ENCODE measurements at places on chromosomes 3 and 15.

DNA sequence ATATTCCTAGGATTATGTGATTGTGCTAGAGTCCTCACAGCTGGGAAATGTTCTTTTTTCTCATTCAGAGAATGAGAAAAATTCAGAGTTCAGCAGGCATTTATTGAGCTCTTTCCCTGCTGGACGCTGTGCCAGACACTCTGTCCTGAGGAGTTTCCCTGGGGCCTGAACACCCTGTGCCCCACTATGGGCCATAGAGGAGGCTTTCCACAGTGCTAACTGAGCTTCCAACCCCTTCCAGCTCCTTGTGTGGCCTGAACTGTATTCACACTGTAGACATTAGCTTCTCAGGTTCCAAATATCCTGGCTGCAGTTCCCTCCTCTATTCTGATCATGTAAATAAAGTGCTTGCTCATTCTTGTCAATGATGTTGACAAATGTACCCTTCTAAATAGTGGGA, 10.0 kb downstream of the ABHD2 start:
- no peak for DNase-seq

- DNase-seq, result no peak
Measured at GRCh38 chr3:195265363-195265976, 5.5 kb downstream of the XXYLT1 start.

- no peak for DNase-seq
Measured at GRCh38 chr15:48795901-48796300, 15.0 kb downstream of the CEP152 start.

DNA sequence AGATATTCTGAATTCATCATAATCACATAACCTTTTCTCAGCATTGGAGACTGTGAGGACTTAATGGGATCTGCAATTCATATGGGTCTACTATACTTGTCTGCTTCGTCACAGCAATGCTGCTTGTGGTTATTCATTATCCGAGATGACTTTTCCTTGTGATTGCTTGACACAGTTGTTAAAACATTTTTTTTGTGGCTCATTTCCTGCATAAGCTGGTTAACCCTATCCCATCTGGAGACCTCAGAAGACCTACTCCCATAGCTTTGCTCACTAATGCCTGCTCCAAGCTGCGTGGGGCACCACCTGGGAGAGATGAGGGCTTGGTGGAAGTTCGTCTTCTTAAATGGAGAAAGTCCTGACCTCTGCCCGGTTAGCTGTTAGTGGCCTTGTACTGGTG, 360.8 kb downstream of the CHST2 start:
- DNase-seq, result no peak

DNA sequence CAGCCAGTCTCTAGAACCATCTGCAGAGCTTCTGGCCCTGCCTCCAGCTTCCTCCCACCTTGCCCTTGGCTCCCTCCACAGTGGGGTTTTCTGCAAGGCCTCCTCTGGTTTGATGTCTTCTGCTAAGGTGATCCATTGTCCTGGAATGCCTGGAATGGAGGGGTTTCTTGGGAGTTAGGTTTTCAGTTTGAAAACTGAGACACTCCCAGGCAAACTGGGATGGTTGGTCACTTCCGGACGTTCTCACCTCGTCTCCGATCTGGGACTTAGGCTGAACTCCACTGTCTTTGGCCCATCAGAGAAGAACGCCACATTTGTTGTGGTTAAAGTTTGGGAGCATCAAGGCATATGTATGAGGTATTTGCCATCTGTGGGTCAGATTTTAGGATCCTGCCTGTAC, 77.4 kb upstream of the KLHL25 start:
- DNase-seq, result no peak

DNA sequence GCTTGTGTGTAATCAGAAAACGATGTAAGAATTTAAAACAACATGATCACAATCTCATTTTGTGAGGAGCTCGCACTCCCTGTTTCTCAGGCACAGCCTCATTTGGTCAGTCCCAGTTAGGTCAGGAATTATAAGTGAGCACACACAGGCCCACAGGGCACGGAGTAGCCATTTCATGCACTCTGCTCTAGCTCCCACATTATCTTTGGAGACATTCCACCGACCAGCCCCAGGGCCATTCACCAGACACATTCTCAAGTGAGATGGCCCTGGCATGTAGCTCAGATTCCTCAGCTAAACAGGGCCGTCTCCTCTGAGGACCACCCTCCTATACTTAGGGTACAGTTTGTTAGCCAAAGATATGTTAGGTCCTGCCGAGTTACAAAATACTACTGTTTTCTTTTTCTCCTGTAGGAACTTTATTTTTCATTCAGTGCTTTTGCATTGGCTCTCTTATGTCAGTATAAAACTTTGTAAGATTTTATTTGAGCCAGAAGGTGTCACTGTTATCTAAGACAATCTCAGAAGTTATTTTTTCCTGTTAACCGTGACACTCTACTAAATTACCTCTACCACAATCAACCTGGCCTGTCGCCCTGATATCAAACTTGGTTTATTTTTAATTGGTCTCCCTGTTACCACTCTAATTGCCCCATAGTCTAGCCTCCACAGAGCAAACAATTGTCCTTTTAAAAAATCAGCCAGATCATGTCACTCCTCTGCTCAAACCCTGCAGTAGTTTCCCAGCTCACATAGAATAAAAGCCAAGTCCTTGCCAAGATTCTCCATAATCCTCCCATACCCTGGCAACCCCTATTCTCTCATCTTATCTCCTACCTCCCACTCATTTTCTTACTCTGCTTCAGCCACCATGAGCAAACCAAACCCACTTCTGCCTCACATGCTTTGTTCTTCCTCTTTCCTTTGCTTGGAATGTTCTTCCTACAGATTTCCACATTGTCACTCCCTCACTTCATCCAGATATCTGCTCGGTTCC, 105.7 kb downstream of the PPP2R3A start:
- DNase-seq, result no peak

DNA sequence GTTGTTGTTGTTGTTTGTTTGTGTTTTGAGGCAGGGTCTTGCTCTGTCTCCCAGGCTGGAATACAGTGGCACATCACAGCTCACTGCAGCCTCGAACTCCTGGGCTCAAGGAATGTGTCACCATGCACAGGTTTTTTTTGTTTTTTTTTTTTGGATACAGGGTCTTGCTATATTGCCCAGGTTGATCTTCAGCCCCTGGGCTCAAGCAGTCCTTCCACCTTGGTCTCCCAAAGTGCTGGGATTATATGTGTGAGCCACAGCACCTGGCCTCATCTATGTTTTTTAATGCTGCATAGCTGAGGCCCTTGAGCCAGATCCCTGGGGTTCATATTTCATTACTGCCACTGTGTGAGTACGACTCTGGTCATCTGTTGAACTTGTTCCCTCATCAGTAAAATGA, 352.6 kb downstream of the FEZF2 start:
- no peak for DNase-seq

All from frontal cortex (tissue), 4 donors.